ENCODE measurements at places on chromosomes 16 and 17.

GRCh38 chr17:75003957-75004355 lies 8.5 kb upstream of the MRPL58 start:
- no peak for DNase-seq

DNA sequence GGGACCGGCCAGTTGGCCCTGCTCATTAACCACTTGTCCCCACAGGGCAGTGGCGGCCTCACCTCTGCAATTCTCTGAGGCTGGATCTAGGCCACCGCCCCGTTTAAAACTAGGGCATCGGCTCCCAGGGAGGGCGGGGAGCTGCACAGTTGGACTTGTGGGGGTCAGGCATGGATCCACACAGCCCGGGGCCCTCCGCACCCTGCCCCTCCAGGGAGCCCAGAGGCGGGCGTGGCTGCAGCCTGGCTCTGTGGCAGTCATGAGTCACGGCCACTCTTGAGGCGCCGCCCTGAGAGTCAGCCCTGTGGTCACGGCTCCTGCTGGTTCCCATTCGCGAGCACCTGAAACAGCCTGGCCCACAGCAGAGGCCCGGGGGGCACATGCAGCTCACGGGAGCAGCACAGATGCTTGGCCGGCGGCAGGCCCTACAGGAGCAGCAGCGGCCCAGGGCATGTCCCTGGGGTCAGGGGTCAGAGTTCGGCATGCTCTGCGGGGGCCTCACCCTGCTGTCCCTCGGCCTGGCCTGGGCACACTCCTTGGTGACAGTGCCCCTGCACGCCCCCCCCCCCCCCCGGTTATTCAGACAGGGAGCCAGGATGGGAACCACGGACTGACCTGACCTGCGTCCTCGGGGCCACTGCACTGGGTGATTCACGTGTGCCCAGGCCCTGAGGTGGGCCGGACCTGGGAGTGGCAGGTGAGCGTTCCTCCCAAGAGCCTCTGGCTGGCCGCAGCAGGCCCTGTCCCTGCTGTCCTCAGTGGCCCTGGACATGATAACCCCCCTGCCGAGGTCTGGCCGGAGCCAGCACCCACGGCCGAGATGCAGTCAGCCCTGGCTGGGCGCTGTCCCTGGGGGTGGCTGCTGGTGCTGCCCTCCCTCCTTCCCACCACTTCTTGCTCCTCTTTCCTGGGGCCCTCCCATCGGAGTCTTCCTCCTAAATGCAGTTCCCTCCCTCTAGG lies 8.2 kb downstream of the CAPN15 start:
- DNase-seq = no peak

- DNase-seq = no peak
Measured at GRCh38 chr16:51763072-51763661, 612.1 kb upstream of the SALL1 start.

GRCh38 chr17:31900877-31901276 lies 631 bp downstream of the UTP6 start:
- DNase-seq = no peak

DNA sequence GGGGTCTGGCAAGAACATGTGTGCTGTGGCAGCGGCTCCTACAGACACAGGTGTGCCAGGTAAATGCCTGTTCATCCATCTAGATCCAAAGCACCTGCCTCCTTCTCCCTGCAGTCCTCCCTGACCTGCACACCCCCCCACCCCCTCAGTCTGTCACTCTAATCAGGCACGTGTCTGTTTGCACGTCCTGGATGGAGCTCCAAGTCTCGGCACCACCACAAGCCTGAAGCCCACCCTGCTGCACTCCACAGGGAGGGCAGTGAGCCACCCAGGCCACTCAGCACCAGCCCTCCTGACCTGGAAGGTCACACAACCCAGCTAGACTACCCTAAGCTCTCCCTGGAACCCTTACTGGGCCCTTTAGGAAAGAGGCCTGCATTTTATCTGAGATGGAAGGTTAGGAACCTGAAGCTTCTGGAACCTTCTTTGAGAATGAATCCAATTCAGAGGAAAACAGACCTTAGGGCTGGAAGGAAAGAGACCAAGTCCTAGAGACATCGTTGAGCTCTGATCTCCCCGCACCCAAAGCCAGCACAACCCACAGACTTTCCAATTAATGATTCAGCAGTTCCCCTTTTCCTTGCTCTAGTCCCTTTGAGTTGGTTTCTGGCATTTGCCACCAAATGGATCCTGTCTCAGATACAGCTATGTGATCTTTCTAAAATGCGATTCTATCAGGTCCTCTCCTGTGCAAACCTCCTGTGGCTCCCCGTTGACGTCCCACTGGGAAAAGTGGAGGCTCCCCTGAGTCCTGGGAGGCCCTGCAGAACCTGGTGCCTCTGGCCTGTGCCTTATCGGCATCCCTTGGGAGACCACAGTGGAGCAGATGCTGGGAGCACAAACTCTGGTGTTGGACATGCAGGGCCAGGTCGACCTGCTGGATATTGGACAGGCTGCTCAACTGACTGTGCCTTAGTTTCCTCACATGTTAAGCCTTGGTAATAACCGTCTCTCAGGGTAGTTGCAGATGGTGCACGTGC lies 67.9 kb downstream of the PRMT7 start:
- DNase-seq = no peak

DNA sequence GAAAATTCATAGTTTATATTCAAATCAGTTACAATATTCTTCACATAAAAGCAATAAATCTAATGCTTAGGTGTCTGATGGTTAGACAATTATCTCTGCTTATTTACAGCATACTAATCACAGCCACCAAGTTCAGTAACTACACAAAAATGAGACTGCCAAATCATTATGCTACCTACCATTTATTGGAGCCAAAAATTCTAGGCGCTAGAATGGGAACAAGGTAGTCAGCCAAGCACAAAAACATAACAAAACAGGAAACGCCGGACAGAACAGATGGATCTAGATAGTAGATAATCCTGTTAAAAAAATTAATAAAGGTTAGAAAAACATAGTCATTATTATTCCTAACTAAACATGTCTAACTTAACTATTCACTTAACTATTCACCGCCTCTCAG lies 3.6 kb downstream of the ARL6IP1 start:
- no peak for DNase-seq

- DNase-seq = no peak
Measured at GRCh38 chr16:69935740-69936139, 15.4 kb upstream of the CLEC18A start.

DNA sequence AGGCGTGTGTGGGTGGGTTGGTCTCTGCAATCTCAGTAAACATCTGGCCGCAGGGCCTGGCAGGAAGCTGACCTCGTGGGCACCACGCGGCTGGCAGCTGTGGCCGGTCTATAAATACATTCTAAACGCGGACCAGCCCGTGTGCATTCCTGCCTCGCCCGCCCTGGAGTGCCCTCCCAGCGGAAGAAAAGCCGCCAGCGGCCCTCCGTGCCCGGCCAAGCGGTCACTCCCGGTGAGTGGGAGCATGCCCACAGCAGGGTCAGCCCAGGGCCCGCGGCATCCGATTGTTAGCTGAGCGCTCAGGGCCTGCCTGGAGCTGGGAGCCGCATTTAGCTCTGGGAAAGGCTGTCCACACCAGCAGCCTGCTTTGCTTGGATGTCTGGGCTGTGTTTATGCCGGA lies 10.3 kb downstream of the ZNF469 start:
- DNase-seq = no peak

DNA sequence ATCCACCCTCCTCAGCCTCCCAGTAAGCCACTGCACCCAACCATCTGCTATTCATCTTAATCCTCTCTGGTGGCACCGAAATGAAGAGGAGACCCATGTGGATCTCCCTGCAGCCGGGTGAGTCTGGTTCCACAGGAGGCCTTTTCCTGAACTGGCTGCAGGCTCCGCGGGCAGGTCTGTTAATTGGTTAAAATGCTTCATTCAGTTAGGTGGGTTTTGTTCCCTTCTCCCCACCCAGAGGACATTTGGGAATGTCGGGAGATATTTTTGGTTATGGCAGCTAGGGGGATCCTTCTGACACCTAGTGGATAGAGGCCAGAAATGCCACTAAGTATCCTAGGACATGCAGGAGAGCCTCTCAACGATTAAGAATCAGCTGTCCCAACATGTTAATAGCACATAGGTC lies 16.7 kb downstream of the C16orf54 start:
- no peak for DNase-seq

DNA sequence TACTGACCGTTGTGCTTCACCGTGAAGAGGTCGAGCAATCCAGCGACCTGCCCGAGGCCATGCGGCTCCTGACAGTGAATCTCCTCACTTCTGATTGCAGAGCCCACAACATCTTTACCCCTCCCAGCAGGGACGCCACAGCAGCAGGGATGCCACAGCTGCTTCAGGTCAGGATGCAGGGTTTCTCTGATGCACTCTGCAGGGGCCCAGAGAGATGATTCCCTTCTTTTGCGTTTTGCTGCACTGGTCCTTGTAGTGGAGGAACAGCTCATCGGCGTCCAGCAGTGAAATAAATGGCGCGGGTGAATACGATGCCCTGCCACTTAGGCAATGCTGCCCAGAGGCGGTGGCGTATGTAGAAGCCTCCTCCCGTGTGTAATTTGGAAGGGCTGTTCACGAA lies 5.6 kb downstream of the KIAA0513 start:
- no peak for DNase-seq

- no peak for DNase-seq
Measured at GRCh38 chr17:28324267-28324745, 5.3 kb downstream of the TMEM97 start.

DNA sequence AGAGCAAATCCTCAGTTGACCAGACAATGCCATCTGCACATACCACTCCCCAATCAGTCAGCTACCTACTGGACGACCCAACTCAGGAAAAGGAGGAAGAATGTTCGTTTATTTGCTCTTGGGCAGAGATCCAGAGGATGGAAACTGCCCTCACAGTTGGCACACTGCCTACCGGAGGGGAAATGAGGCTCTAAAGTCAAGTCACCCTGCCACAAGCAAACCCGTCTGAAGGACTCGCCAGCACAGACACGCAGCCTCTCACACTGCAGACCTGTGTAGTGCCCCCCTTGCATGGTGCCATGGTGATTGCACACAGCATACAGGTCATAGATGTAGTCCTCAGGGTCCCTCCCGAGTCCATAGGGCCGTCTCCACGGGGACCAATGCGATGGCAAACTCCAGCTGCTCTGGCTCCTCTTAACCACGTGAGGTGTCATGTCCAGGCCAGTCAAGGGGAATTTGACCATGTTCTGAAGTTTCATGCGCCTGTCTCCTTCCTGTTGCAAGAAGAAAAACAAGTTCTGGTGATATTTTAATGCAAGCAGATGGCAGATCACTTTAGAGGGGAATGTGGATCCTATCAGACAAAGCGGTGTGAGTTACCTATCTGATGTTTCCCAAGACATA lies 69.5 kb downstream of the USP31 start:
- no peak for DNase-seq

DNA sequence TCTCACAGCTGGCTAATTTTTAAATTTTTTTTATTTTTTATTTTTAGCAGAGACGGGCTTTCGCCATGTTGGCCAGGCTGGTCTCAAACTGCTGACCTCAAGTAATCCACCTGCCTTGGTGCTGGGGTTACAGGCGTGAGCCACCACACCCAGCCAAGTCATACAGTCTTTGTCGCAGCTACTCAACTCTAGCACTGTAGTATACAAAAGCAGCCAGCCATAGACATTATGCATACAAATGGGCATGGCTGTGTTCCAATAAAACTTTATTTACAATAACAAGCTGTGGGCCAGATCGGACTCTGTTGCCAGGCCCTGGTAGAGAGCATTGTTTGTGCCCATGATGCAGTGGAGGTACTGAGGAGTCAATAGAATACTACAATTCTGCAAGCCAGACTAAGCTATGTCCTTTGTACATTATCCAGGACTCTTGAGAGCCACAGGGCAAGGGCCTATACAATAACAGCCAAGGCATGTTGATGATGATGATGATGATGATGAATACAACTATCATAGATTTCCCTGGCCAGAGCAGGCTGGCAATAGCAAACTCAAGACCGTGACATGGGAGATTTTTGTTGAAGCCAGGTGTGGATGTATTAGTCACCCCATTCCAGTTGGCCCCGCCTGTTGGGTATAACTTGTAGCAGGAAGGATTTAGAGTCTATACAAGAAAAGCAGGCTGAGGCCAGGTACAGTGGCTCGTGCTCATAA lies 101.8 kb downstream of the MYH11 start:
- DNase-seq = no peak

DNA sequence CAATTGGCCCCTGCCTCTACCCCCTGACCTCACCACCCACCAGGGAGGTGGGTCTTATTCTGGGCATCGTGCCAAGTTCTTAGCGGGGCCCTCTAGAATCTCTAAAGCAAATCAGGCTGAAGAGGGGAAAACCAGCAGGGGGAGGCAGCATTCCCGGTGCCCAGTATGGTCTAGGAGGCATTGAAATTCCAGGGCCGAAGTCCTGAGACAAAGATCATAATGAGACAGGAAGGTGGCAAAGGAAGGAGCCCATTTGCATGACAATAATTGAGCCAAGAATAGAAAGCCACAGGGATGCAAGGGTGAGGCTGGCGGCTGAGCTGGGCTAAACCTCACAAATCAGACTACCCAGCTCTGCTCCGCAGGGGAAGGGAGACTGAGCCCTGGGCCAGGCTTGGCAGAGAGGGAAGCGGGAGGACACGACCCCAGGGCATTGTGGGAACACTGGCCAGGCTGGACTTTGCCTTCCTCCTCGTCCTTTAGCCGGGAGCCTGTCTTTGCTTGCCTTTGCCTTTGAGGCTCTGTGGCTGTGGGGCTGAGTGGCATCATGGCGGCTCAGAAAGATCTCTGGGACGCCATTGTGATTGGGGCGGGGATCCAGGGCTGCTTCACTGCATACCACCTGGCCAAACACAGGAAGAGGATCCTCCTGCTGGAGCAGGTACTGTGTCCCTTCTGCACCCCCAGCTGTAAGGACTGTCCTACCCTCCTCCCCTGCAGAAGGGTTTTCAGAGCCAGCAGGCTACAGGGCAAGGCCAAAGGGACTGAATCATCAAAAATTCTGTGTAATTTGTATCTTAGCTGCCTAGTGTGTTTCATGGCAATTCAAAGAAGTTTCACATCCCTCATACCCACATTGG lies at the start of gene PIPOX:
PIPOX (plus strand) TSS at position 463 of the 860 bp plus-strand sequence; CDS start at position 548, 85 bp downstream.
- DNase-seq = no peak

DNA sequence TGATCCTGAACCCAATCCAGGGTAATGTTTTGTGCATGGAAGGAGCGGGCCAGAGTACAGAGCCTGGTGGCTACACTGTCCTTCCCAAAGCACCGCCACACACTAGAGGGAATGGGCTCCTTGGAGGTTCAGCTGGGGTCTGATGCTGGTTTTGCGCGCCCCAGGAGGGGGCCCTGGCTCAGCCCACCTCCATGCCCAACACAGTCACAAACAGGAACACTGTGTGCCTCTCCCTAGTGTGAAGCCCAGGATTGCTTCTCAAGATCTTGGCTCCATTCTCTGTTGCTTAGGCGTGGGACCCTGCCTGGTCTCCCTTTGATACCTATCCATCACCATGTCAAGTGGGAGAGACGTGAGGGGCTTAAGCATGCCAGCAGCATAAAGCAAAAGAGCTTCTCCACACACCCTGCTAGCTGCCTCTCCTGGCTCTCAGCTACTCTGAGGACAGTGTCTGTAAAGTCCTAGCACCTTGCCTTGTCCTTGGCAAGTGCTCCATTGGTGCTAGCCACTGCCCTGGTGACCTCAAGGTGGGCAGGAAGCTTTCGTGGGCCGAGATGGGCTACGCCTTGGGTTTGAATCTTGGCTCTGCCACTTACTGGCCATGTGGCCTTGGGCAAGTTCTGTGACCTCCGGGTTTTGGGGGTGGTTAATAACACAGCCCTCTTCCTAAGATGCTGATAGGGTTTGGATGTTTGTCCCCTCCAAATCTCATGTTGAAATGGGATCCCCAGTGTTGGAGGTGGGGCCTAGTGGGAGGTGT lies 122.2 kb downstream of the C16orf78 start:
- DNase-seq = no peak
